Stimulated activated CD8-positive, alpha-beta memory T cell treated with anti-CD3 and anti-CD28 coated beads, Interleukin-4, amount 100 ng/mL, for 4 hours (primary cell): ENCODE measurements at places on chromosomes 5 and 9.

GRCh38 chr9:2271426-2271825 lies 256.3 kb downstream of the SMARCA2 start:
- DNase-seq = no peak

GRCh38 chr5:140146523-140146842 lies 20.7 kb downstream of the IGIP start:
- DNase-seq = no peak

DNA sequence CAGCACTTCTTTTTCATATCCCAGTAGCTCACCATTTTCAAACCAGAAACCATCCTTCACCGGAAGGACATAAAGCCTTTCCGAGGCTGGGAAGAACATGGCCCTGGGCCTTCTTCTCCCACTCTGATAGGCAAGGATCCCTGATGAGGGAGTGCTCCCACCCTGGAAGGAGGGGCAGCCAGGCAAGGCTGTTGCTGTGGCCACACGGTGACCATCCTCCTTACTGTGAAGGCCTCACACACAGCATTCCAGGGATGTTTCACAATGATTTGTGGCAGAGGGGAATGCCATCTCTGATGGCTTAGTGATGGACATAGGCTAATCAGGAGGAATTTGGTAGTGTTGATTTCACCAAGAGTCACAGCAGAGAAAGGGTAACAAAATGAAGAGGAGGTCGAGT lies 130.7 kb downstream of the ADAMTS12 start:
- no peak for DNase-seq

DNA sequence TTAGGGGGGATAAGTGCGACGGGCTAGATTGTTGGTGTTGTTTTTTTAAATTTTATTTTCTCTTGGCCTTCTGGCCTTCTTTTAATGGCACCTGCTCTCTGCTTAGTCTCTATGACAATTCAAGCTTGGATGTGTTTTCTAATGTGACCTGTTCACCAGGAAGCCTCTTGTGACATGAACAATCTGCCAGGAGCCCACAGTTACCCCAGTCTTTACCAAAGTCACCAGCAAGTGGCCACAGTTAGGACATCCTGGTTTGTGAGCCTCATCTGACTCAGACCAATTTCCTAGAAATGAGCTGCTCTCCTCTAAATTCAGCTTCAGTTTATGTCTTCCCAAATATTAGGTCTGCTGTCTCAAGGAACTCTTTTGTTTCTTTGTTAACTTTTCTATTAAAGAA lies 135.8 kb downstream of the TLE4 start:
- no peak for DNase-seq

- no peak for DNase-seq
These were observed 76.1 kb upstream of the OTULINL start for GRCh38 chr5:14505310-14506139.

GRCh38 chr5:168001318-168001717 lies 290.1 kb upstream of the WWC1 start:
- DNase-seq = no peak

GRCh38 chr9:35814106-35814840 lies 569 bp downstream of the HINT2 start:
- DNase-seq = no peak

DNA sequence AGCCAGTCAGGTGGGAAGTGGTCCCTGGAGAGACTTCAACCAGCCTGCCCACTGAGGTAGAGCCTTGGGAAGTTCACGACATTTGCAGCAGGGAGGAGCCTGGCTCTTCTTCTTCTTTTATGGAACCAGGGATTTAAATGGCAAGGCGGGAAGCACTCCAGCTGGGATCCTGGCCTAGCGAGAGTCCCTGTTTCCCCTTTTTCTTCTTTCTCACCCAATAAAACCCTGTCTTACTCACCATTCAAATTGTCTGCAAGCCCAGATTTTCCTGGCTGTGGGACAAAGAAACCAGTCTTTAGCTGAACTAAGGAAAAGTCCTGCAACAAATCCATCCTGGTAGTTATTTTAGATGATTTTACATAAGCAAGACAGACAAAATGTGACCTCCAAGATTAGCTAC lies 503.7 kb downstream of the CDH10 start:
- DNase-seq = no peak

DNA sequence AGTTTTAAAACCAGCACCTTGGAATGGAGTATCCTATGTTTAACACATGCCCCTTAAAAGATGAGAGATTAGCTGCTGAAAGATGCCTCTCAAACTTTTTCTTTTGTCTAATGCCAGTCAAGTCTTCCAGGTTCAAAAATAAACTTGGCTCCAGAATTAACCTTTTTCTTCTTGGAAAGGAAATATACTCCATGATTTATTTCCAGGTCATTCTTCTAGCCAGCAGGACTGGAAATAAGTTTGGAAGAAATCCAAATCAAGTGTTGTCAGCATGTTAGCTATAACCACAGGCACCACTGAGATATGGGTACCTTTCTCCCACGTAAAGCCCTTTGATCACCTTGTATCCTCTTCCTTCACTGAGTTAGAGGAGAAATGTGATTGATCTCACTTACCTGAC lies 56.1 kb downstream of the NLN start:
- no peak for DNase-seq

DNA sequence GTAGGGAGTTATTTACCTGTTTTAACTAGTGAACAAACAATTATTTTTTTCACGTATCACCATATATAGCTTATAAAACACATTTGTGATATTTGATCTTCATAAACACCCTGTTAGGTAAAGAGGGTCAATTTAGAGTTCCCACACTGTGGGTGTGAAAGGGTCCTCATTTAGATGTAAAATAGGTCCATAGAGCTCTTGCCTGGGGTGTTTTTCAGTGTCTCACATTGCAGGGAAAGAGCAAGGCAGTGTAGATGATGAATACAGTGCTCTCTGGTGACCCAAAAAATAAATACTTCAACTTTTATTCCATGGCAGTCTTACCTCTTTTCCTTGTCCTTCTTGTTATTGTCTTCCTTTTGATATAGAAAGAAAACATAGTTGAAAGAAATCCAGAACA lies 403.2 kb upstream of the SGCD start:
- no peak for DNase-seq

DNA sequence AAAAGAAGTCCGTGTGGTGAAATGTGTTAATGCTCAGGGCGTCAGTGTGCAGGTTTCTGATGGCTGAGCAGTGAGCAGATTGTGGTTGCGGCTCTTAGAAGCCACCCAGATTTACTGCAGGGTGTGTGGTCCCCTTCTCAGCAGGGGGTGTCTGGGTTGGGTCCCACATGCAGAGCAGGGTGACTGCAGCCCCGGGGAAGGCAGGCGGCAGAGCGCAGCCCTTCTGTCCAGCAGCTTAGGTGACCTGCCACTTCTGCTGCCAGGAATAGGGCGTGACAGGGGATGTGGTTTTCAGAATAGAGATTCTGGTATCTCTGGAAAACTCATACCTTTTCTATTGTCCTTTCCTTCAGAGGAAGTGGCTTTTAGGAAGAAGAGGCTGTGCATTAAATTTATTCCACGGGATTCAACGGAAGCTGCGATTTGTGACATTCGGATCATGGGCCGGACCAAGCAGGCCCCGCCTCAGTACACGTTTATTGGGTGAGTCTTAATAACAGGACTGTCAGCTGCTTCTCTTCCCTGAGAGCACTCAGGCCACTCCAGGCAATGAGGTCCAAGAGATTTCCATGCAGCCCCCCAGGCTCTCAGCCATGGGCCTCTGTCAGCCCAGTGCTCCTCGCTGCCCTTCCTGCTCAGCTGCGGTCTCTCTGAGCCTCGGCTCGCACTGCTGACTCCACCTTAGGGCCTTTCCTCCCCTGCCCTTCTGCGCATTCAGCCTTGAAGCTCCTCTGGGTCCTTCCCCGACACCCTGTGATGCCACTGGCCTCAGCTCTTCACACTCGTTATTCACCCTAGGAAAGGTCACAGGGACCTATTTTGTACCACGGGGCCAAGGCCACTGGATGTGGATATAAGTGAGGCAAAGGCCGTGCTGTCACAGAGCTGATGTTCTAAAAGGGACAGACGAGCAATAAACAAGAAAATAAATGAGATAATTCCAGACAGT lies 65.4 kb downstream of the MVB12B start:
- DNase-seq = no peak

GRCh38 chr9:129289883-129290282 lies 111.8 kb upstream of the IER5L start:
- no peak for DNase-seq

DNA sequence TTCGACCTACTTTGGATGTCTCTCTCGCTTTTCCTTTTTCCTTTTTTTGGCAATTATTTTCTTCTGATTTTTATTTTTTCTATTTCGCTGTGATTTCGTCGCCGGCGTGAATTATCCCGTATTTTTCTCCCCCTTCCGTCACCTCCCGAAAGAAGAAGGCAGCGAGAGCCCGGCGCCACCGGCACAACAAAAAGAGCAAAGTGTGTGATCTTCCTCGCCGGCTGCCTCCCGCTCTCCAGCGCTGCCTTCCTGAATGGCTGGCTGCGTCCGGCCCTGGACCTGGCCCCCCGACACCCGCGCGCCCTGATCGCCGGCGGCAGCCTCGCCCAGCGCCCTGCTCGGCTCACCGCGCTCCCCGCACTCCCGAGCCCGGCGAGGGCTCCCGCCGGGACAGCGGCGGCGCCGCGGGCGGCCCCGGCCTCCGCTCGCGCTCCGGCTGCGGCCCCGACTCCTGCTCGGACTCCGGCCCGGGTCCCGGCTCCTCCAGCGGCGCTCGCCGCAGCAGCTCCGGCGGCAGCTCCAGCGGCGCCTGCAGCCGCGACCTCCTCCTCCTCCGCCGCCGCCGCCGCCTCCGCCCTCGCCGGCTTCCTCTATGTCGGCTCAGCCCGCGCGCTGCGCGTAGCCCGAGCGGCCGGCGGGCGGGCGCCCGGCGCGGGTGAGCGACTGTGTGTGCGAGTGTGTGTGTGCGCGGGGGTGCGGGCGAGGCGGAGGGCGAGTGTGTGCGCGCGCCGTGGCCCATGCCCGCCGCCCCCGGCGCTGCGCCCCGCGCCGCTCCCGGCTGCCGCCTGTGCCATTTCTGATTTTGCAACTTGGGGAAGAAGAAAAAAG lies 960 bp downstream of the NR2F1 start:
- no peak for DNase-seq

- DNase-seq = no peak
These were observed 242.6 kb downstream of the DENND1A start for GRCh38 chr9:123687246-123687751.

GRCh38 chr9:106862821-106863720 lies at the start of gene ZNF462:
Gene ZNF462, plus strand, starts transcription at chr9:106863166. Its CDS starts 60,218 bp downstream, at chr9:106923384.
- no peak for DNase-seq

DNA sequence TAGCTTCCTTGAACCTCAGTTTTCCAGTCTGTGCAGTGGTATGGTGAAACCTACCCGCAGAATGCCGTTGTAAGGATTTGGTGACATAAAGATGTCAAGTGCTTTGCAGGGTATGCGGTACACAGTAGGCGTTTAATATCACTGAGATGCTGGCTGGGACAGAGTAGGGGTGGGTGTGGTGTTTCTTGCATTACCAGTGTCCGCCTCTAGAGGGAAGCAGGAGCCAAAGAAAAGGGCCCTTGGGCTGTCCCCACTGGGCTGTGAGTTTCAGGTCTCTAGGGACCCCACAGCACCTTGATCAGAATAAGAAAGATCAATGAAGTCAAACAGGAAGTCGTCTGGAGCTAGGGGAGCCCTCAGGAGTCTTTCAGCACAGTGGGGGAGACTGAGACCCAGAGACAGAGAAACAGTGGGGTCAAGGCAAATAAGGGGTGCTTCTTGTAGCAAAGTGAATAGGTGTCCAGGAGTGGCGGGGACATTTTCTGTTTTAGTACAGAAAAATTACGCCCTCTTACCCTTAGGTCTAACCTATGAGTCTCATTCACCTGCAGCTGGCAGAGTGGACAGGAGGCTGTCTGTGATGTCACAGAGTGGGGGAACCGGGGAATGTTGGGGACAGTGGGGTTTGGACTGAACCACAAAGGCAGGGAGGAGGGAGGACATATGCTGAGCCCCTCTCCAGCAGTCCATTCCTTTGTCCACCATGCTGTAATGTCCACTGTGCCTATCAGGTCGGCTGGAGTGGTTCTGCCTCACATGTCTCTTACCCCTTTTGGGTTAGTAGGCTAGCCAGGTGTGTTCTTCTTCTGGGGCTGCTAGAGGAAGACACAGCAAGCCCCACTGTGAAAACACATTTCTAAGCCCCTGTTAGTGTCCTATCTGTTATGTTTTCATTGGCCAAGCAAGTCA lies 4.7 kb upstream of the TEX53 start:
- DNase-seq = peak; percentile 25

- no peak for DNase-seq
These were observed 33.7 kb downstream of the SLC12A7 start for GRCh38 chr5:1078206-1078605.

DNA sequence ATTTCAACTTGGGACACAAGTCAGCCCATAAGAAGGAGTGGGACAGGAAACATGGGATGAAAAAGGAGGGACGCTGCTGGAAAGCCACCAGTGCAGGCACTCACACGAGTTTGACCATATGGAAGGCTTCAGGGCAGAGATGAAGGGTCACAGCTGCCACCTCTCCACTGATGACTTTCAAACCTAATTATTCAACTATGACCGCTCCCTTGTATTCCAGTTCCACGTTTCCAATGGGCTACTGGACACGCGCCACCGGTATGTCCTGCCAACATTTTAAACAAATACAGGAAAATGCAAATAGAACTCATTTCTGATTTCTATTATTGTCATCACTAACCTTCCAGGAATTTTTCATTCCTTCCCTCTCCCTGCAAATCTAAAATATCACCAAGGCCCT lies 134.7 kb downstream of the SLC1A3 start:
- DNase-seq = no peak

DNA sequence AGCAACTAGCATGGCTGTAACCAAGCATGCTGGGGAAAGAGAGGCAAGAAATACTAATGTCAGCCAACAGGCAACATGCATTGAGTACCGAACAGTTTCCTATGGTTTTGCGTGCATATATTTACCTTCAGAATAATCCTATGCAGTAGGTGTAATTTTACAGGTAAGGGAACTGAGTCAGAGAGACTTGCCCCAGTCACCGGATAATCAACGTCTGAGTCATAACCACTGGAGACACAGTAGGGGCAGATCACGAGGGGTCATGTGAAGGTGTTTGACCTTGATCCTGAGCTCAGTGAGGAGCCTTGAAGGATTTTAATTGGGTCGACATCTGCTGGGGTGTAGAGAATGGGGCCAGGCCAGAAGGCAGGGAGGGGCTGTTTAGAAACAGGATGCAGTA lies 13.4 kb upstream of the TSC1 start:
- no peak for DNase-seq

- DNase-seq = no peak
These were observed 459.4 kb downstream of the GADD45G start for GRCh38 chr9:90064248-90064647.

GRCh38 chr5:142618130-142618523 lies 67.8 kb downstream of the FGF1 start:
- no peak for DNase-seq
